ENCODE measurements at places on chromosomes 13 and 19.

GRCh38 chr19:49339301-49340068 is 4.3 kb downstream of the CD37 start:
- no peak for DNase-seq

DNA sequence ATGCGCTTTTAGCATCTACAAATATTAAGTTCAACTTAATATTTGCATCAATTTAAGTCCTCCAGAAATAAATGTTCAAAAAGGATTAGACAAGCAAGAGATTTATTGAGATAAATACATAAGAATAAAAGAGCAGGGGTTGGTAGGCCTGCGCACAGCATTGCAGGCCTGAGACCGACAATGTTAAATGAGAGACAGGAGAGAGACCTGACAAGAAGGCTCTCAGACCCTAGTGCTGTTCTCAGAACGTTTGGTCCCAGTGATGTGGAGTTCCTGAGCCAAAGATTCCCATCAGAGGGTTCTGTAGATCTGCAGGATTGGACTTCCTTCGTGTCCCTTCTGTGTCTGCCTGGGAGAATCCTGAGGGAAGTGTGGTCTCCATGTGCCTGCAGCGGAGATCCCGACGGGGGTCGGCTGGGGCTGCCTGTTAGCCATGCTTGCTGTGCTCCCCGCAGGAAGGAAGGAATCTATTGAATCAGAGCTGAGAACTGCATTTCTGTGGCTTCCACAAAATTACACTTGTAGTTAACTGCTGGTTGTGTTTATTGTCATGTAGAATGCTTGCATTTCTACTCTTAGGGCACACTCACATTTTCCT is 369.9 kb upstream of the SLC10A2 start:
- DNase-seq: no peak

- DNase-seq: no peak
These were observed 10.6 kb upstream of the ZNF792 start for GRCh38 chr19:34974646-34975045.

- DNase-seq: no peak
These were observed 2.3 kb downstream of the ONECUT3 start for GRCh38 chr19:1755467-1756171.

GRCh38 chr13:25088562-25089221 is 7.2 kb upstream of the PABPC3 start:
- DNase-seq: no peak

DNA sequence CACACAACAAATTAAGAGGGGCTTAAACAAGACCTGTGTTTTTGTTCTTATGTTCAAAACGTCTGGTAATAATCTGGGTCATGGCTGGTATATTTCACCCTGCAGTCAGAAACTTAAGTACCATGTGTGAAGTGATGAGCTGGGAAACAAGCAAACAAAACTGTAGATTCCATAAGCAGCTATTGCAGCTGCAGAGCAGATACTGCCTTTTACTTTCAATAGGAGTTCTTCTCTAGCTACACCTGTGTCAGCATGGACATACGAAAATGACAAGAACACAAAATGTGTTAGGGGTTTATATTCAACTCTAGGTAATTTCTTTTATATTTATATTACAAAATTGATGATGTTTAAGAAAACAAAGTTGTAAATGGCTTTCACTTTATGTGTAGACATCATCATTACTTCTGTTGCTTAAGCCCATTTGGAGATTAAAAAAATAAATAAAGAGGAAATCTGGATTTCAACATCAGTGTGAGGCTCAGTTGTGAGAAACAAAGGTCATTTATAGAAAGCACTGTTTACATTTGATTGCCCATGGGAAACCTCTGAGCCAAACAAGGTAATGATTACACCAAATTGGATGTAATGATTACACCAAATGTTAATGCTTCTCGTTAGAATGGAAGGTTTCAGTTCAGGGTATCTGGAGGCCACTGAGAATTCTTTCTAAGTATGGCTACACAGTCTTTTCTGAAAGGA is 451.0 kb upstream of the SLC10A2 start:
- DNase-seq: no peak

DNA sequence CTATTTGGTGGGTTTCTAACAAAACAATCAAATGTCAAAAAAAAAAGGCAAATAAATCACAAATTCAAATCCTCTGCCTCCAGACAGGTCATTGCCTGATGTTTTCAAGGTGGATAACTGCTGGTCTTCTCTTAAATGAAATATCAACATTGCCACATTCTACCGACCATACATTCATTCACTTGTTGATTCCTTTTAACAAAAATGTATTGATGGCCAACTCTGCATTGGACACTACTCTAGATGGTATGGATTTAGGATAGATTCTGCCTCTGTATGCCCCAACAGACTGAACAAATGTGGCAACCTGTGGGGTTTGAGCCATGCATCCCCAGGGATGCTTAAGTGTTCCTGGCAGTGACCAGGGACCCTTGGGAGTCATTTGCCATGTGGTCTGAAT is 87.6 kb upstream of the STK24 start:
- DNase-seq: no peak

- no peak for DNase-seq
These were observed 41.8 kb downstream of the SACS start for GRCh38 chr13:23391752-23392151.

GRCh38 chr19:10975374-10976130 is 14.7 kb downstream of the SMARCA4 start:
- no peak for DNase-seq

GRCh38 chr13:100563779-100564178 is 24.8 kb downstream of the GGACT start:
- no peak for DNase-seq

GRCh38 chr19:38665950-38666662 is 18.7 kb downstream of the ACTN4 start:
- DNase-seq: no peak

GRCh38 chr13:71576571-71576970 is 290.4 kb downstream of the DACH1 start:
- no peak for DNase-seq

DNA sequence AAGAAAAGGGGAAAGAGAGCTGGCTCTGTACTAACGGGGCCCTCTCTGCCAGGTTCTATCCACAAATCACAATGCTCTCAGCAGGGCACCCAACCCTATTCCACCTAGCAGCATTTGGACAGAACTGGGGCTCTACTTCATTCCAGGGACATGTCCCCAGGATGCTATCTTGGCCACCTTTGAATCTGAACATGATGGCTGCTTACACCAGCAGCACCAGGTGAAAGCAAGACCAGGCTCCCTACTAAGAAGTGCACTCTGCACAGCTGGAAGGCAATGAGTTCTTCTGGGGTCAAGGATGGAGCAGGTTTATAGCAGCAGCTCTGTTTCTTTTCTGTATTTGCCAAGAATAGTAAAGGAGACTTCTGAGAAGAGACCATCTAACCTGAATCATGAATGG is 222.4 kb downstream of the DACH1 start:
- DNase-seq: no peak

DNA sequence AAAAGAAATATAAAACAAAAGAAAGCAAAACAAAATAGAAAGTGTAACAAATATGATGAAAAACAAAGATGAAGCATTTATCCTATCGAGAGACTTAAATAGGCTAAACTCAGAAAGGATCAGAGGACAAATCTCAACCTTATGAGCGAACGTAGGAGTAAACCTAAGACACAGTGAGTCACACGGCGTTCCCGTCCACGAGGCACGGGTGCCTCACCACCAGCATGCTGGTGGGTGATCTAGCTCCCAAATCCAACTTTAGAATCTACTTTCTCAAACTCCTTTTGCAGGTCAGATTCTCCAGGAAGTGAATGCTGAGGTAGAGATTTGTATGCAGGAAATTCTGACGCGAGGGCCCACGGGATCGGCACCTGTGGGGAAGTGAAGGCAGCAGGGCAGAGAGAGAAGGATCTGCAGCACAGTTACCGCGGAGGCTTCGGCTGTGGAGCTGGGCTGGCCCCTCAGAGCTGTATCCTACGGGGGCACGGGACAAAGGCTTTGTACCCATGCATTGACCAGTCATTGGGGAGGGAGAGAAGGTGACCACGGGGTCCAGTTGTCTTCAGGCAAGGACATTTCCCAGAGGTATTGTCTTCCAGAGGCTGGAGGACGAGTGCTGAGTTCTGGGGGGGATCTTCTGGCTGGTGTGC is 7.5 kb upstream of the MIER2 start:
- DNase-seq: no peak

GRCh38 chr19:40191836-40192646 is 815 bp downstream of the MAP3K10 start:
- no peak for DNase-seq

DNA sequence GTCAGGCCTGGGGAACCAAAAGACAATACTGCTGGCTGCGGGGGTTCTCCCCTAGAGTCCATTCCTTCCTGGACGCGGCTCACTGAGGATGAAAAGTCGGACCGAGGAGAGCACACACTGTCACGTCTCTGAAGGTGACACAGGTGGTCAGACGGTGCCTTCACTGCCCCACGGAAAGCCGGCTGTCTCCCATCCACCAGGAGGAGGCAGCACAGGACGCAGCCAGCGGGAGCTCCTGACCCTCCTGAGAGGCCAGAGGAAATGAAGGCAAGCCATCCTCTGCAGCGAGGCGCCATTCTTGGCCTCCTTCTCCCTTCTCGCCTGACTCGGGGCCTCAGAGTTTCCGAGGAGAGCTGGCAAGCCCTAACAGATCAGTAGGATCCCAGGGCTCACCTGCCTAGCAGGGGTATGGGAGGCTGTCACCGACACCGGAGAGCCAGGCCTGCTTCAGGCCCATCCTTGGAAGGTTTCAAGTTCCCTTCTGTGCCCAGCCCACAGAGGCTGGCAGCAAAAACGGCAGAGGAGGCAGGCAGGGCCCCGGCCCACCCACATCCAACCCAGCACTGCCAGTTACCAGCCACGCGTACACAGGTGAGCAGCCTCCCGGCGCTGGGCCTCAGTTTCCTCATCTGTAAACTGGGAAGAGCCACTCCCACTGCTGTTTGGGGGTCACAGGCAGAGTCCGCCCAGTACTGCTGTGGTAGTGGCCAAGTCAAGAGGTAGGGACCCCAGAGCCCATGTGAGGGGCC is 4.5 kb downstream of the REXO1 start:
- DNase-seq: no peak

- no peak for DNase-seq
These were observed 84.0 kb downstream of the RGCC start for GRCh38 chr13:41541142-41541938.

GRCh38 chr19:27750391-27751043 is 1462.4 kb downstream of the UQCRFS1 start:
- DNase-seq: no peak

DNA sequence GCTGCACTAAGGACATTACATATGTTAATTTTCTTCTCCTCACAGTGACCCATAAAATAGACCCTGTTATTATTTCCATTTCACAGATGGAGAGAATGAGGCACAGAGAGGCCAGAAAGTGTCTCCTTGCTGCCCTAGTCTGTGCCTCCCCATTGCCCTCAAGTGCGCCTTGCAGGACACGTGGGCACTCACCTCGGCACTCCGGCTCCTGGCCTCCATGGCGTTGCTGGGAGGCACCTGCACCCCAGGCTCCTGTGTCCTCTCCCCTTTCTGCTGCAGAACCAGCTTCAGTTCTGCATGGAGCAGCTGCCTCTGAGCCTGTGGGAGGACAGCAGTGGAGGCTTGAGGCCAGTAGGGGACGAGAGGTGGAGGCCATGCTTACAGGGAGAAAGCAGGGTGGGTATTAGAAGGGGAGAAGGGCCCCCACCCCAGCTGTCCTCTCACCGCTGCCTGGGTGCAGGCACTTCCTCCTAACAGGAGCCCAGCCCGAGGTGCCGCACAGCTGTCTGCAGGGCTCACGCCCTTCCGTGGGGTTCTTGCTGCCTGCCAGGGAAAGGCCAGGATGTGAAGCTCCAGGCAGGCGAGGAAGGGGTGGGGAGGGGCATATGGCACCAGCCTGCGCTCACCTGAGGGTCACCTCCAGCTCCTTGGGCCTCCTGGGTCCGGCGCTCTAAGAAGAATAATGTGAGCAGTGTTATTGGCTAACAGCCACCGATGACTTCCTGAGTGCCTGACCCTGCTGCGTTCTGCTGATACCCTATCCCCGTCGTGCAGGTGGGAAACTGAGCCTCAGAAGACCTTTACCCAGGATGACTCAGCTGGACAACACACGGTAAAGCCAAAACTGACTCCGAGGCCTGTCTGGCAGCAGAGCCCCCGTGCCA is 5.2 kb downstream of the PRX start:
- no peak for DNase-seq

- DNase-seq: no peak
These were observed 525.9 kb downstream of the GPC6 start for GRCh38 chr13:93752541-93752940.

Data from activated T-helper 9 cell treated with anti-CD3 and anti-CD28 coated beads, Interleukin-2, amount 50 U/mL, for 16 hours (primary cell).